Calu3 (cell line): ENCODE measurements at places on chromosomes 2 and 18. TPM values are rescaled to one million over a fixed set of nuclear protein-coding genes. Genes with fewer than 3 reads are reported as not detected.
A peak's percentile ranks its signal among the peaks of the same experiment; 100 is the strongest.

DNA sequence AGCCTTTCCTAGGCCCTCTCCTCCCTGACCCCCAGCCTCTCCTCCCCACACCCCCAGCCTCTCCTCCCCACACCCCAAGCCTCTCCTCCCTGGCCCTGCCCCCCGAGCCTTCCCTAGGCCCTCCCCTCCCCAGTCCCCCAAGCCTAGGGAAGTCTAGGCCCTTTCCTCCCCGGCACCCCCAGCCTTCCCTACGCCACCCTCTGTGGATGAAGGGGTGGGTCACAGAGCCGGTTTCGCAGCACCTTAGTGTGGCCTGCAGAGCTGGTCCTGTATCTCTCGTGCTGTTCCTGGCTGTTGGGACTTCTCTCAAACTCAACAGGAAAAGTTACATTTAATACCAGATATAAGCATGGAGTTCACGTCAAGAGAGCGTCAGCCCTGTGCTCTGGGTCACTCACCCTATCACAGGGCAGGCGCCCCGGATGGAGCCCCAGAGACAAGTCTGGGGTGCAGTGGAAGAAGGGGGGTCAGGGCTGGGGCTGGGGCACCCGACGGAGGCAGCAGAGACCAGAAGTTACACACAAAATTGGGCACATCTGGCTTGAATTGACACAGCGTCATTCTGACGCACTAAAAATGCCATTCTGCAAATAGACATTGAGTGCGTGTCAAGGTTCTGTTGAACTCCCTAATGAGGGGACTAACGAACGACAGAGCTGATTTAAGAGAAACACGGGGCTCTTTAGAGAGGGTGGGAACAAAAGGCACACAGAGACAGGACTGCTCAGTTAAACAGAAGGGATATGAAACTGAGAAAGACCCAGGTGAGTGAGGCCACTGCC lies 24.0 kb downstream of the KCNIP3 start:
- no peak overlapping the region for H3K27ac ChIP-seq
- no peaks in the 10 kb centered on the region for H3K4me1 ChIP-seq
- no peak for DNase-seq
- H3K36me3 ChIP-seq, result no peaks in the 10 kb centered on the region
- H3K4me3 ChIP-seq, result no peak overlapping the region
- peaks cover 41% of the 10 kb centered on the region for H3K27me3 ChIP-seq

- no peaks in the 10 kb centered on the region for H3K36me3 ChIP-seq
- DNase-seq, result peak; percentile 67
- no peaks in the 10 kb centered on the region for H3K27me3 ChIP-seq
- H3K4me1 ChIP-seq, result peaks cover 38% of the 10 kb centered on the region
Observed at GRCh38 chr2:69565431-69565839, 78.1 kb downstream of the AAK1 start.

Gene BOLL
- total RNA-seq, result not detected in 2 replicates

DNA sequence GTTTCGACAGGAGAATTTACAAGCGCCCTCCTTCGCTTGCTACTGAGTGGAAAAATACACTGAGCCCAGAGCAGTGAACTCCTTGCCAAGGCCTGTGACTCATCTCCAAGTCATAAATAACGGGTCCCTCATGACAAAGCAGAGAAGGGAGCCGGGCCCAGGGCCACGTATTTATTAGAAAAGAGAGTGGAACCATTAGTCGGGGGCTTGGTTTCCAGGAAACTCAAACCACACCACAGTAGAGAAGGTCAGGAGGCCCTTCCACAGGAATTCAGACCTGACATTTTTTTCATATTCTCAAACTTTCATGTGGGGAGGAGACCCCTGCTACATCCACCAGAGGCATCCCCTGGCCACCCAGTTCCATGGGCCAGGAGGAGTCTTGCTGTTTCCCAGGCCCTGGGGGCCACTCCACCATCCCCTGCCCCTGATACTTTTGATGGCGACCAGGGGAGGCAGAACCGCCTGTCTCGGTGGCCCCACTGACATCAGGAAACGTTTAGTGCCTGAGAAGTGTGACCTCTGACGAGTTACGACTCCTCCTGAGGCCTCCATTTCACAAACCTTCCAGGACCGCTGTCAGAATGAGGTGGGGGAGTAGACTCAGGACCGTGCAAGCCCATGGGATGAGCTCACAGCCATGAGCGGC lies 289.7 kb downstream of the DYSF start:
- DNase-seq, result peak; percentile 42
- peaks cover 25% of the 10 kb centered on the region for H3K27me3 ChIP-seq
- H3K4me3 ChIP-seq, result no peak overlapping the region
- H3K4me1 ChIP-seq, result peaks cover 36% of the 10 kb centered on the region

GRCh38 chr18:49921318-49921985 lies 108.1 kb upstream of the ACAA2 start:
- no peaks in the 10 kb centered on the region for H3K36me3 ChIP-seq
- H3K27me3 ChIP-seq, result no peaks in the 10 kb centered on the region
- H3K4me3 ChIP-seq, result no peak overlapping the region
- DNase-seq, result no peak

Gene ST8SIA5
- 0.02 TPM in 1 of 2 replicates, not detected in the other for total RNA-seq

DNA sequence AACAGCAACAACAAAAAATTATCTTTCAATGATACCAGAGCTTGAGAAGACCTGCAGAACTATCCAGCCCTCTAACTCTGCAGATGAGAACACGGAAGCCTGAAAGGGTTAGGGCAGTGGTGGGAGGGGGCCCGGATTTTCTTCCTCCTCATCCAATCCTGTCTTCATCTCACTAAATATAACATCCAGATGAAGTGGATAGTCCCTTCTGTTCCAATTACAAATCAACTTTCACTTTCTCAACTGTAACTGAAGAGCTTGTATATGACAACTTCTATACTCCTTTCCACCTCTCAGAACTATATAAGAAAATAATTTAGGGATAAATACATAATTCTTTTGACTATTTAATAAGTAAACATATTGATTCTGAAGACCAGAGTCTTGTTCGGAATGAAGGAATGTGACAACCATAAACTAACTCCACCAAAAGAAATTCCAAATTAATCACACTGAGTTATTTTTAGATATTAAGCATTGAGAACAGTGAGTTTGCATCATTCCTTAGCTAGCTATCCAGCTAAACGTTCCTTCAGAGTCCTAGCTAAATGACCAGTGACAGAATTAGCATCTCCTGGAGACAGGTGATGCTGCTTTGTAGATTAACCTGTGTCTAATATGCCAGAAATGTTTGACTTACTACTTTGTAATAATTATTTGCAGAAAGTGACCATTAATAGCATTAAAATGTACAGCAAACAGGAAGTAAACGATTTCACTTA lies 32.7 kb downstream of the SFT2D3 start:
- no peak overlapping the region for H3K4me3 ChIP-seq
- no peak for DNase-seq
- peak overlapping the region; percentile 33 for H3K27ac ChIP-seq

DNA sequence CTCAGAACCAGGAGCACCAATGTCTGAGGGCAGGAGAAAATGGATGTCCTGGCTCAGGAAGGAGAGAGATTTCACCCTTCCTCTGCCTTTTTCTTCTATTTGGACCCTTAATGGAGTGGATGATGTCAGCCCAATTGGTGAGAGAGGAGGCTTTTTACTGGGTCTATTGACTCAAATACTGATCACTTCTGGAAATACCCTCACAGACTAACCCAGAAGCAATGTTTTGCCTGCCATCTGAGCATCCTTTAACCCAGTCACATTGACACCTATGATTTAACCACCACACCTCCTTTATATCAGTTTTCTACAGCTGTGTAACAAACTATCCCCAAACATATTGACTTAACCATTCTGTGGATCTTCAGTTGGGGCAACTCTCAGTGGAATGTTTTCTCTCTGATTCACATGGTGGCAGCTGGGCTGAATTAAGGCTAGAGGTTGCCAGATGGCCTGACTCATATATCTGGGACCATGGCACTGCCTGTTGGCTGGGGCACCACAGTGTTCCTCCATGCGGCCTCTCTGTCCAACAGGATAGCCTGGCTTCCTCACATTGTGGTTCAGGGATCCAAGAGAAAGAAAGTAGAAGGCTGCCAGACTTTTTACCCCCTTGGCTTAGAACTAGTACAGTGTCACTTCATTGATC lies 18.2 kb upstream of the MBOAT2 start:
- no peaks in the 10 kb centered on the region for H3K36me3 ChIP-seq
- H3K4me3 ChIP-seq, result no peak overlapping the region
- no peak for DNase-seq
- H3K27ac ChIP-seq, result no peak overlapping the region
- no peaks in the 10 kb centered on the region for H3K4me1 ChIP-seq

- H3K4me3 ChIP-seq, result no peak overlapping the region
- no peak overlapping the region for H3K27ac ChIP-seq
- H3K4me1 ChIP-seq, result peaks cover 12% of the 10 kb centered on the region
- H3K27me3 ChIP-seq, result no peaks in the 10 kb centered on the region
Observed at GRCh38 chr18:22378672-22379282, 38.9 kb downstream of the CTAGE1 start.

GRCh38 chr18:50726960-50727589 lies 92.7 kb downstream of the MRO start:
- no peak for DNase-seq
- no peak overlapping the region for H3K4me3 ChIP-seq
- H3K27ac ChIP-seq, result no peak overlapping the region
- H3K27me3 ChIP-seq, result peaks cover 81% of the 10 kb centered on the region
- no peaks in the 10 kb centered on the region for H3K36me3 ChIP-seq
- no peaks in the 10 kb centered on the region for H3K4me1 ChIP-seq

DNA sequence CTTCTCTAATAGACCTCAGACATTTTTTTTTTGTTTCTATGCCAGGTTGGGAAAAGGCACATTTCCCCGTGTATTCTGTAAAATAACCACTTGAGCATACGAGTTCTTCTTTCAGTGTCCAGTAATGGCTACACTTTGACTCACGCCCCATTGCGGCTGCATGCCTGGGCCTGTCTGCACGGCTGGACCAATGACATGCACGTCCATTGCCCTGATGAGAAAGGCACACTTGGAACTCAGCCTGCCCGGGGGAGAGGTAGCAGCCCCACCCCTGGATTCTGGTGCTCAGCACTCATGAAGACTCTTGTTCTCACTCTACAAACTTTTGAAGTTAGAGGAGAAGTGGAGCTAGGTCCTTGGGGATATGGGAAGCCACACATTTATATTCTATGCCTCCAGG lies 5.8 kb downstream of the PCARE start:
- H3K27me3 ChIP-seq, result no peaks in the 10 kb centered on the region
- DNase-seq, result no peak
- peaks cover 7% of the 10 kb centered on the region for H3K4me1 ChIP-seq

DNA sequence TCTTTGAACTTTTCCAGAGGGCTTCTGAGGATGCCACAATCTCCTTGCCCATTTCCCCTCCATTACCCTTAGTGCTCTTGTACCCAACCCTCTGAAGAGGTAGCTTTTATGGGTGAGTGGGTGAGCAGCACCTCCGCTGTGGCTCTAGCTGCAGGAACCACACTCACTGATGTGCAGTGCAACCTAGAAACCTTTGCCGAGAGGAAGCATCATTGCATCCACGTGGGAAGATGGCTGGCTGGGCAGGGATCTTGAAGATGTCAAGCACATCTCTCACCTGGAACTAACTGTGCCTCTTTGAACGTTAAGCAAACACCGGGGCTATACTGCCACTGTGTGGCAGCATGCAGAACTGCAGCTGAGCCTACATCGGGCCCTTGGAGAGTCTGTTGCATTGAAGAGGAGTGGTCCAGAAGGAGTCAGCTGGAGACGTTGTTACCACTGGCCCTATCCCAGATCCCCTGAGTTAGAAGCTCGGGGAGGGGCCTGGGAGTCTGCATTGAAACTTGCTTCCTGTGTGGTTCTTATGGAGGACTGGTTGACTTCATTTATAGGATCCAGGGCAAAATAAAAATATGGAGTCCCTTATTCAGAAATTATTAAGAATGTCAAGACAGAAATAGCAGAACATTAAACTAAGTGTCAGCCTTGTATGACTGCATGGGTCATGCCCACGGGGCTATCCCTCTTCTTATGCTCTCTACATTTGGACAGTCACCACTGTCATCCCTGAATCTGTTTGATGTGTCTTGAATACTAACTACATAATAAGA lies 28.7 kb downstream of the IGFBP5 start:
- H3K27me3 ChIP-seq, result peaks cover 35% of the 10 kb centered on the region
- H3K4me1 ChIP-seq, result peaks cover 18% of the 10 kb centered on the region
- DNase-seq, result peak; percentile 77

DNA sequence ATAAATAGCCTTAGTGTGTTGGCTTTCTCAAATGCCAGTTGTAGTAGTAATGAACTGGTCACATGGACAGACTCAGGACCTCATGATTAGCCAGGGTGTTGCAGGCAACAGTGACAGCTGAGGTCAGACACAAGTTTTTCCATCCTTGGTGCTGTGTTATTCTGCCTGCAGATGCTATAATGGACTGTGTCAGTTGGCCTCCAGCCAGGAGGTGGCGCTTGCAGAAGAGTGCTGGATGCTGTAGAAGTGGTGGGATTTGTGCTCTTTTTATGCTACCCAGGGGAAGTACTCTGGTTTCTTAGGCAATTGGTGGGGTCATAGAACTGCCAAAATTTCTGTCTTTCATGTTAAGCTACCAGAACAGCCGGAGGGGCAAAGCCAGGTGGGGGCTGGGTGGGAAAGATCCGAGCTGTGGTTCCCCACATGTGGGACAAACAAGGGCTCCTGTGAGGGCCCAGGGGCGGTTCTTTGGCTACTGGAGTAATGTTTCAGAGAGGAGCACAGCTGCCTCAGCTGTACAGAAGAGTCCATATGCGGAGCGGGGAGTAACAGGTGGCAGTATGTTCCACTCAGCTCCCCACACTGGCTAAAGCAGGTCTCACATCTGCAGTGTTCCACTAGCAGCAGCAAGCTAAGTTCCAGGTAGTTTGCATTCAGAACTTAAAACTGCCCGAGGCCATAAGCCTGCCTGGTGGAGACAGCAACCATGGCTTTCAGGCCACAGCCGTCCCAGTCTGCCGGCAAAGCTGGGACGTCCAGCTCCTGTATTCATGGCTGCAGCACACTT lies 104.4 kb downstream of the GULP1 start:
- no peak for DNase-seq
- no peak overlapping the region for H3K4me3 ChIP-seq
- peaks cover 3% of the 10 kb centered on the region for H3K36me3 ChIP-seq

Gene SCN2A
- total RNA-seq, result 0.07 and 0.19 TPM in 2 replicates

DNA sequence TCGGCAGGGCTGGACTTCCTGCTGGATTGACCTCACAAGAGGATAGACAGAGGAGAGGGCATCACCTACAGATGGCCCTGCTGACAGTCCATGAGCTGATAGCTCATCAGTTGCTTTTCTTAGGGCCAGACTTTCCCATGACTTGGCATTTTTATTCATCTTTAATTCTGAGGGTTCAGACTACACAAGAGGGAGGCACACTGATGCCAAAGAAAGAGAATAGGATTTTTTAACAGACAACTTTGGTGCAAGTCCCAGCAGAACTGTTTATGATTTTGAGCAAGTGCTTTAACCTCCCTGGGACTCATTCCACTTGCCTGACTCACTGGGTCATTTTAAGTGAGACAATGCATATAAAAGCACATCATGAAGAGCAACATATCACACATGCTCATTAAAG lies 299.2 kb downstream of the INSIG2 start:
- H3K4me1 ChIP-seq, result peaks cover 27% of the 10 kb centered on the region
- peak overlapping the region; percentile 60 for H3K27ac ChIP-seq
- no peak for DNase-seq
- peaks cover 13% of the 10 kb centered on the region for H3K36me3 ChIP-seq
- H3K4me3 ChIP-seq, result no peak overlapping the region
- H3K27me3 ChIP-seq, result no peaks in the 10 kb centered on the region
